Foreskin keratinocyte (primary cell): ENCODE measurements at places on chromosomes 2 and 18. TPM values are rescaled to one million over a fixed set of nuclear protein-coding genes. Genes with fewer than 3 reads are reported as not detected.

Gene RBM43
- 1.3 and 1.5 TPM in 2 replicates for total RNA-seq

Gene CCDC141
- not detected in 2 replicates for total RNA-seq

Gene SERPINB11
- total RNA-seq: not detected in 2 replicates

Gene ERBB4
- total RNA-seq: not detected in 2 replicates

Gene RAPH1
- total RNA-seq: 9.9 and 12.3 TPM in 2 replicates

Gene VPS4B
- total RNA-seq: 65.8 and 67.5 TPM in 2 replicates

Gene ASAP2
- total RNA-seq: 57.2 and 69.3 TPM in 2 replicates

Gene RAPGEF4
- total RNA-seq: 1.1 and 1.3 TPM in 2 replicates

Gene PREPL
- total RNA-seq: 18.3 and 22.1 TPM in 2 replicates
